Erythroblast (primary cell): ENCODE measurements at places on chromosomes 1 and 21.

GRCh38 chr1:156921053-156921529 lies 659 bp downstream of the LRRC71 start:
- no peak for DNase-seq

DNA sequence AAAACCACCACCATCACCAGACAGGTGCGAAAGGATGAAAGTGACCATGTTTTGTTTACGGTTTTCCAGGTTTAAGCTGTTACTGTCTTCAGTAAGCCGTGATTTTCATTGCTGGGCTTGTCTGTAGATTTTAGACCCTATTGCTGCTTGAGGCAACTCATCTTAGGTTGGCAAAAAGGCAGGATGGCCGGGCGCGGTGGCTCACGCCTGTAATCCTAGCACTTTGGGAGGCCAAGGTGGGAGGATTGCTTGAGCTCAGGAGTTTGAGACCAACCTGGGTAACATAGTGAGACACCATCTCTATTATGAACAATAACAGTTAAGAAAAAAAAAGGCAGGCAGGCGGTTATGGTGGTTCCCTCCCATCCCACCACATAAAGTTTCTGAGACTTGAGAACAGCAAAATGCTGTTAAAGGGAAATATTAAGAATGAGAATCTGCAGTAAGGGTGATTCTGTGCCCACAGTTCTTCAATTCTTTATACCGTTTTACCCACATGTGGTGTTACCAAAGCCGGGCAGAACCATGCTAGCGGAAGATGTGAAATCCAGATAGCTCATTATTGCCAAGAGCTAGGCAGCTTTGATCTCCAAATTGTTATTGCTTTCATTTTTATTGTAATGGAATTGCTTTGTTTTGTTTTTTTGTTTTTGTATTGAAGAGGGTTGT lies 34.5 kb upstream of the TDRD10 start:
- no peak for DNase-seq

DNA sequence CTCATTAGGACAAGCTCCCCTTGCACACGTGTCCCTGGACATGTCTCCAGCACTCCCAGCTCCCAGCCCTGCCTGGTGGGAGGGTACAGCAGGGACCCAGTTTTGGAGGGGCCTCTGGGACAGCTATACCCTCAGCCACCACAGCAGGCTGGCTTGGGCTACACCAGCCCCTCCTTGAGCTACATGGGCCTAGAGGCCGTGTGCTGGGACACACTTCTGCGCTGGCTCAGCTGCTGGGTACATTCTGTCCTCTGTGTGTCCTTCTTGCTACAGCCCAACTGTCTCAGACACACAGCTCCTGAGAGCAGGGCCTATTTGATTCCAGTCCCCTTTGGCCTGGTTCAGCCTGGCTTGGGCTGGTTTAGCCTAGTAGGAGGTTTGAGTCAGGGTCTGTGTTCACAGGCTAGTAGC lies 26.7 kb downstream of the DMAP1 start:
- no peak for DNase-seq

DNA sequence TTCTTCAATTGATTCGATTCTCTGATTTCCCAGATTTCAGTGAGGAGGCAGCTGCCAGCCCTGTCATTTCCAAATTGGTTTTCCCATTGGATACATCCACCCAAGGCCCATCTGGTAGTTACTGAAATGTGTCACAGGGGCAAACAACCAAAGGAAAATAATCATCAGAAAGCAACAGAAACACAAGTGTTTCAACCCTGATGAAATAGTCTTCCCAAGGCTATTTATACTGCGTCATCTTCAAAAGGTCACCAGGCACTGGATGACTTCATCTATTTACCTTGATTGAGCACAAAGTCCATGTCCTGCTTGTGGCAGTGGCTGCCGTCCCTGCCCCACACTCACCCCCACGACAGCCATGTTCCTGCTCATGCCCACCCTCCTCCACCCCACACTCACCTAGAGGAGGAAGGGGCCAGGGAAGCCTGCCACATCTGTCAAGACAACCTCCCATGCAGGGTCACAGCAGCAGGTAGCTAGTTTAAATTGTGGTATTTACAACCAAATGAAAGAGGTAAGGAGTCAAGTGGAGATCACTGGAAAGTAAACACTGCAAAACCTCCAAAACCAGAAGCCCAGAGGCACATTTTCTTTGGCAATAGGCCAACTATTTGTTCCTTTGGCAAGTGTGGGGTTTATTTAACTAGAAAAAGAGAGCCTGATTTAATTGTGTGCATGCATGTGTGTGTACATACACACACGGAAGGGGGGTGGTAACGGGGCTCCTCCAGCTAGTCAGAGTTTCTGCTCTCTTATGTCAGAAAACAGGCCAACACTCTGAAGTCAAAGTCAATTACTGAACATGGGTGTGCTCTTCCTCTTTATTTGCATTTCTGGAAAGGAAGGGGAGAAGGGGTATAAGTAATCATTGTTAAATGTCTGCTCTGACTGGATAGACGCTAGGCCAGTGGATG lies 49.5 kb upstream of the RAB4A start:
- DNase-seq = no peak

GRCh38 chr1:16076865-16077238 lies 3.4 kb upstream of the FAM131C start:
- DNase-seq = no peak

DNA sequence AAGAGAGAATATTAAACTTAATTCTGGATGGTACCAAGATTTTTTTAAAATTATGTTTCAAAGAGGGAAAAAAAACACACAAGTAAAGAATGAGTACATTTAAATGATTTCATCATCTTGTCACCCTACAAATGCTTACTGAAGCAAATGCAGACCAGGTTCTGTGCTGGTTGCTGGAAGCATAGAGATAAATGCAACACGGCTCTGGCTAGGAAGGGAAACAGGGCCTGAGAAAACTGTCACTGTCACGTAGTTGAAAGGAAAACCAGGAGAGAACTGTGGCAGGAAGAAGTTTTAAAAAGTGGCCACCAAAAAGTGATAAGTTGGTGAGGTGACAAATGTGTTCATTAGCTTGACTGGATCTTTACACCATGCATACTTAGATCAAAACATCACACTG lies 336.9 kb upstream of the NFIA start:
- DNase-seq = no peak

DNA sequence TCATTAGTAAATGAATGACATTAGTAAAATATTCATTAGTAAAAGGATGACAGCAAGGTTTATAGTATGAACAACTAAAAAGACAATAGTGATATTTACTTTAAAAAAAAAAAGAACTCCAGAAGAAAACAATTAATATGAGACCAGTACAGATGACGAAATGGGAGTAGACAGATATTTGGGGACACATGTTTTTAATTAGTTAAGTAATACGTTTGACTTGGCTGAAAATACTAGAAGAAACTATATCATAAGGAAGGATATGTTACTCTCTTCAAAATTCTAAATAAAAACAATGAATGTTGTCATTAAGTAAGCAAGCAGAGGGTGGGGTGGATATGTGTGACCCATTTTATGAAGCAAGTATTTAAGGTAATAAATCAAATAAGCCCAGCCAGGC lies 61.9 kb downstream of the GPATCH2 start:
- no peak for DNase-seq

DNA sequence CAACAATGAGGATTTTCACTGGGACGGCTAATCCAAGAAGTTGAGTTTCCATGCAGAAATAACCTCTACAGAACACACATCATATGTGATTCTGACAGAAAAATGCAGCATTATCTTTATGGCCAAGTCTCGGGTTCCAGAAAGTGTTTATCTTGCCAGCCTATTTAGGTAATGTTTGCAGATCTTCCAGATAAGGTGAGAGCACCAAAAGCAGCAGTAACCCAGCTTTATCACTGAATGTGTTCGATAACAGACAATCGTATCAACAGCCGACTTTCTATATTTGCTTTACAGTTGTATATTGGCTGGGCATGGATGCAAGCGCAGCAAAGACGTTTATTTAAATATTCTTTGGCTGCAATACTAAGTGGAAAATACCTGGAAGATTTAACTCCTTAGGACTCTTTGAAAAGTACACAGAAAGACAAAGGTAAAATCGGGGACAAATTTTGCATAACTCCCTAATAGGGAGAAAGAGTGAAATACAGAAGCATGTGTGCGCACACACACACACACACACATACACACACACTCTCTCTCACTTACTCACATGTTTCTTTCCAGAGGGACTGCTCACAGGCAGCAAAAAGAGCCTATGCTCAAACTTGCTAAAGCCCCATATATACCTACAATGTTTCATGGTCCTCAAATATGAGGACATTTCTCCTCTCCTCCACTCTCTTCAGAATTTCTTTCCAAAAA lies 3.0 kb upstream of the CTSK start:
- no peak for DNase-seq

DNA sequence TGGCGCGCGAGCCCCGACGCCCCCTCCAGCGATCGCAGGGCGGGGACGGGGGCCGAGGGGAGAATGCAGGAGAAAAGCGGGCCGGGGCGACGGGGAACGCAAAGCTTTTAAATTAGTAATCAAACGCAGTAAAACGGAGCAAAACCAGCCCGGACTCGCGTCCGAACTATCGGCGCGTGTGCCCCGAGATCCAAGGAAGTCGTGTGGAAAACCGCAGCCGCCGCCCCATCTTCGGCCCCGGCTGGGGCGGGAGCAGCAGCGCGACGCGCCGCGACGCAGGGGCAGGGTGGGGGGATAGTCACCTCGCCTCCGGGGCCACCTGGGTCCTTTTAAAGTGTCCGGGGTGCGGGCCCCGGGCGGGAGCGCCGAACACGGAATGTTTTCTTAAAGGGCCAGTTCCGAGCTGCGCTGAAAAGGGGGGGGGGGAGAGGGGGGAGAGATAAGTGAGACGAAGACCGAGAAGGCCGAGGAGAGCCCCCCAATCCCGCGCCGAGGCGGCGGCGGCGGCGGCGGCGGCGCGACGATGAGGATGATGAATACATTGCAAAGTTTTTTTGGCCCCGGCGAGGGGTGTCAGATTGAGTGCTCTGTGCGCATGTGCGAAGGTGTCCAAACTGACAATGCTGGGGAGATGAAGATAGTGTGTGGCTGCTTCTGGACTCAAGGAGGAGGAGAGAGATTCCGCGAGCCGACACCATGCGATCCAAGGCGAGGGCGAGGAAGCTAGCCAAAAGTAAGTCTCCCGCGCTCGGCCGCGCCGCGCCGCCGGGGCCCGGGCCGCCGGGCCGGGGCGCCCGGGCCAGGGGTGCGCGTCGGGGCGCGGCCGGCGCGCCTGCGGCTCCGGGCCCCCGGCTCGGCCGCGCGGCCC lies at the start of gene PRDM16:
PRDM16 (plus strand) TSS at position 640 of the 868 bp plus-strand sequence; CDS start at position 697, 57 bp downstream.
- DNase-seq = peak; percentile 45

- no peak for DNase-seq
These were observed 32.5 kb downstream of the TRABD2B start for GRCh38 chr1:47964636-47965035.

- DNase-seq = no peak
These were observed 48.2 kb downstream of the RAB3B start for GRCh38 chr1:51942281-51942680.

DNA sequence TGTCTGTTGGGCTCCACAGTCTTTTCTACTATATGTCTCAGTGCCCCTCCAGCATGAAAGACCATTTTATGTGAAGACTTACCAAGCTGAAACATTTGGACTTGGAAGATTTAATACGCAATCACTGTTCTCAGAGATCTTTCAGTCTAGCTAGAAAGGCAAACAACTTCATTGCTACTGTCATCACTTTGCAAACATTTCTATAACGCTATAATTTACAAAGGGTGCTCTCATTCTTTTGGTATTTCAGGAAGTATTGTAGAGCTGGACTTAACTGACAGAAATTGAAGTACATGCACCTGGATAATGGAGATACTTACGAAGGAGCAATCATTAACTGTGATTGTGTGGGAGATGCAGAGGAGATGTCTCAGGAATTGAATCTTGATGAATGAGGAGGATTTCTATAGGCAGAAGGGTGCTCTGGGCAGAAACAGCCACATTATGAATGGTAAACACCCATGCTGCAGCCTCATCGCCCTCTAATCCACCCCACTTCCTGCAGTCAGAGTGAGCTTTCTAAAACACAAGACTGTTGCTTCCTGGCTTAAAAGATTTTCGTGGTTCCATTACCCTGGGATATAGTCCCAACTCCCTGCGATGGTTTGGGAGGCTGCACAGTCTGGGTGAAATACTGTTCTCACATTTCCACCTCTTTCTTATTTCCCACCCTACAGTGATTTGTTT lies 75.1 kb upstream of the GNG12 start:
- no peak for DNase-seq
